ENCODE measurements at places on chromosomes 12 and 14.

DNA sequence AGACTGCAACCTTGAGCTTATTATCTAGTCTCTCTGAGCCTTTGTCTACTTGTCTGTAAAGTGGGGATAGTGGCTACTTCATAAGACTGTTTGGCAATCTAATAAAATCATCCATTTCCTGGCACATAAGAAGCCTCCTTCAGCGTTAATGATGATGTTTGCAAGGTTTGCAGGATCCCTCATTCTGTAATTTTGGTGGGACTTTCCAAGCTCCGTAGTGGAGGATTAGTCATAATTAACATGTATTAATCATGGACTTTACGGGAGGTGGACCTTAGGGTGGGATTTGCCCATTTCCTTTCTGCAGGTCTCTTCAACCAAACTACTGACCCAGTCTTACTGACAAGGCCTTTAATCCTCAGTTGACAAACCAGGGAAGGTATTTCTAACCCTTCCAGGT is 66.2 kb downstream of the NTF3 start:
- DNase-seq = no peak

- DNase-seq = no peak
Observed at GRCh38 chr14:105478398-105479251, 4.0 kb downstream of the CRIP2 start.

DNA sequence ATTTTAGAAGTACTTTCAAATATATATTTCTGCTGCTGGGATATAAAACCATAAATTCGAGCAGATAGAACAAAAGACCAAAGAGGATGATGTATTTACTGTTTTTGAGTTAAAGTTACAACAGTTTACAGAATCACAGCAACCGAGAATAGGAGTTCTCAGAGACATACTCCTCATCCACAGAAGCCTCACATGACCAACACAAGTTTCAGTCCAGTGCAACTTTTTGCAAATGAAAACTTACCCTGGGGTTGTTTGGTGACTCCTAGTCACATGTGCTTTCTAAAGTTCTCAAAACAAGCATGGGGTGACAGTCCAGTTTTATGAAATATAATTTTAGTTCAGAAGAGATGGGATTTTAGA is 117.1 kb downstream of the PRKCH start:
- DNase-seq = no peak

DNA sequence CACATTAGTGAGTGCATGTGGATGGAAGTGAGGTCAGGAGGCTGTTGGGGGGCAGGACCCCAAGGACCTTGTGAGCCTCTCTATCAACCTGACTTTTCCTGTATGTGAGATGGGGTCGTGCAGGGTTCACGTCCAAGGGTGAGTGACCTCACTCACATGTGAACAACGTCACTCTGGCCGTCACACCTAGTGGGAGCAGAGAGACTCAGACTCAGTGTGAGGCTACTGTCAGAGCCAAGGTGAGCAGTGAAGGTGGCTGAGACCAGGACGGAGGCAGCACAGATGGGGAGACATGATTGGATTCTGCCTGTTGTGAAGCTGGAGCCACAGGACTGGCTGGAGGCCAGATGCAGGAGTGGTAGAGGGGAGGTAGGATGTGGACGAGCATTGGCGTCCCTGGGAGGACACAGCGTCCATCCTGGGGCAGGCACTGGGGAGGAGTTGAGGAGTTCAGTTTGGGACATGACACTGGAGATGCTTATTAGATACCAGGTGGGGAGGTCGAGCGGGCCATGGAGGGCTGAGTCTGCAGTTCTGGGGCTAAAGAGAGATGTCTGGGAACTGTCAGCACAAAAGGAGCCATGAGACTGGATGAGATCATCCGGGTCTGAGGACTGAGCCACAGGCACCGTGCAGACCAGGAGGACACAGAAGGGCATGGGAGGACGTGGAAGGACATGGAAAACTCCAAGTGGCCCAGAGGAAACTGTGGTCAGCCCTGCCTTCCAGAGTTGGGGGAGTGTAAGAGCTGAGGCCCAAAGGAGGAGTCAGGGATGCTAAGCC is 92.8 kb downstream of the LGMN start:
- no peak for DNase-seq

DNA sequence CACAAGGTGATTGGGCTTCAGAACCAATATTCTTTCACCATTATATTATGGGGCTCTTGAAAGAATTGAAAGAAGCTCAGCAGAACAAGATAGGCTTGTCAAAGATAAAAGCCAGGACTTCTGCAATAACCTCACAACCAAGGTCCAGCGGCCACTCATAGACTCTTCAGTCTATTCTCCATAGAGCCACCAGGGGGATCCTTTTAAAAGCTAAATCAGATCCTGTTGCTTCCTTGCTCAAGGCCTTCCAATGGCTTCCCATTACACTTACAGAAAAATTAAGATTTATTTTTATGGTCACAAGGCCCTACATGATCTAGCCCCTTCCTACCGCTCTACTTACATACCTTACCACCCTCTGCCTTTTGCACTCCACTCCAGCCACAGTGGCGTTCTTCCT is 169.6 kb downstream of the C12orf42 start:
- DNase-seq = no peak

GRCh38 chr14:52455291-52456088 is 96.8 kb downstream of the TXNDC16 start:
- no peak for DNase-seq

DNA sequence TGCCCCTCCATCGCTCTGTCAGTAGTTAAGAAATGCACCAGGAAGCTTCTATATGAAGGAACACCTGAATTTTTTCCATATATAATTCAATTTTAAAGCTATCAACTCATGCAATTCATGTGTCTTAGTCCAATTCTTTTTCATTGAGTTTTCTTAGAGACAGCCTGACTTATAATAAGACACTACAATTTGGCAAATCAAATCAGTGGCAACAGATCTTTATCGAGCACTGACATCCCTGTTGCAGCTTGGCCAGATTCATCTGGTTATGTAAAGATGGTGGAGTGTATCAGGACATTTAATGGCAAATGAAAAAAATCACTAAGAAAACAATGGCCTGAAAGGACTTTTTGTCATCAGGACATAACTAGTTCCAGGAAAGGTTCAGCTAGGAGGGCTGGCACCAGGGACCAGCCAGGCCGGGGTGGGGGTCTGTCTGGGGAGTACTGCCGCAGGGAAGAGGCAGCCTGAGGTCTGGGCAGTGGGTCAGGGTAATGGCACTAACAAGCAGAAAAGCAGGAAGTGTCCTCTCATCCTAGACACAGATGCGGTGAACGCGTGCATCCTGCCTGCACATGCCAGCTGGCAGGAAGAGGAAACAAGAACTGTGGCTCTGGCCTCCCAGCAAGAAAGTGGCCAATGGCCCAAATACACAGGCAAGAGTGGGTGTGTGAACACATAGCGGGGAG is 100.5 kb upstream of the LMNTD1 start:
- DNase-seq = peak; percentile 83

DNA sequence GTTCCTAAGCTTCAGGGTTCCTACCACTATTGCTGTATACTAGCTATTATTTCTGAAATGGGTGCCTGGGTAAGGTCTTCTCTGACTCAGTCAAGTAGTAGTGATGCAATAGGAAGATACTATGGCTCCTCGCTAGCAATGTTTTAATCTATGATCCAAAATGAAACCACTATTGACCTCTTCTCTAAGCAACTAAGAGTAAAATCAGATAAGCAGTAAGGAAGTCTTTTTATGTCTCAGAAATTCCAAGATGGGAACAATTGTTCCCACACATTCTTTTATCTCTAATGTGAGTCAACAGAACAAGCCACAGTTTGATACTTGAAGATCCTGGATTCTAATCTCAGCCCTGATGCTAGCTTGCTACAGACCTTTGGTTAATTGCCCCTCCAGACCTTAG is 45.1 kb downstream of the AREL1 start:
- no peak for DNase-seq

GRCh38 chr14:20675669-20676068 is 8.7 kb upstream of the RNASE4 start:
- DNase-seq = no peak

GRCh38 chr14:68244262-68244980 is 424.8 kb downstream of the RAD51B start:
- DNase-seq = no peak

All from vagina (tissue), 2 donors.